Stimulated activated naive CD8-positive, alpha-beta T cell treated with anti-CD3 and anti-CD28 coated beads, Interleukin-15, amount 100 ng/mL, for 72 hours (primary cell): ENCODE measurements at places on chromosomes 1 and 21.

DNA sequence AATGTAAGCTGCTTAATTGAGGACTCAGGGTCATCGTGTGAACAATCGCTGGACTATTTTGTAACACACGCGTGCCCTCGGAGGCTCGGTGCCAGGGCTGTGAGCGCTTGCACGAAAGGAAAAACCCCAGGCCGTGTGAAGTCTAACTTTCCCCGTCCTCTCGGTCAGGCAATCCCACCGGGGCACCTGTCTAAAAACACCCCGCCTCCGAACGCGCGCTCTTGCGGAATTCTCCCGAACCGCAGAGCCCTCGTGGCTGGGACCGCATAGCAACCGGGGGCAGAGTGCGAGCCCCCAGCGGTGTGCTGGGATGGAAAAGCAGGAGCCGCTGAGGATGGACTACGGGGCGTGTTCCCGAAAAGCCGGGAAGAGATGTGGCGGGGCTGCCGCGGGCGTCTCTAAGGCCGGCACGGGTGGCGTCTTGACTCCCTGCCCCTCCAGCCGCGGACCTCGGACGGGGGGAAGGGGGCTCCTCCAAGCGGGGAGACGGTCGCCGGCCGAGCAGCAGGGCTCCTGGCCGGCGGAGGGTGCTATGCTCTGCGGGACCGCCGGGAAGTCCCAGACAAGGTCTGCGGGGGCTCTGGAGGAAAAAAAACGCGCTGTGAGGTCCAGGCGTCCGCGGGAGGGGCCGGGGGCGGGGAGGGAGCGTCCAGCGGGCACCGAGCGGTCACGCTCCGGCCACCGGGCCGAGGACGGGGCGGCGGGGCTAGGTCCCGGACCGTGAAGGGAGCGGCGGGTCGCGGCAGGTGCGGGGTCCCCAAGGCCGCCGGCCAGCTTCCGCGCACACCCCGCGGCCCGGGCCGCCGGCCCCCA lies 936 bp downstream of the ZBTB21 start:
- DNase-seq: peak; percentile 58

DNA sequence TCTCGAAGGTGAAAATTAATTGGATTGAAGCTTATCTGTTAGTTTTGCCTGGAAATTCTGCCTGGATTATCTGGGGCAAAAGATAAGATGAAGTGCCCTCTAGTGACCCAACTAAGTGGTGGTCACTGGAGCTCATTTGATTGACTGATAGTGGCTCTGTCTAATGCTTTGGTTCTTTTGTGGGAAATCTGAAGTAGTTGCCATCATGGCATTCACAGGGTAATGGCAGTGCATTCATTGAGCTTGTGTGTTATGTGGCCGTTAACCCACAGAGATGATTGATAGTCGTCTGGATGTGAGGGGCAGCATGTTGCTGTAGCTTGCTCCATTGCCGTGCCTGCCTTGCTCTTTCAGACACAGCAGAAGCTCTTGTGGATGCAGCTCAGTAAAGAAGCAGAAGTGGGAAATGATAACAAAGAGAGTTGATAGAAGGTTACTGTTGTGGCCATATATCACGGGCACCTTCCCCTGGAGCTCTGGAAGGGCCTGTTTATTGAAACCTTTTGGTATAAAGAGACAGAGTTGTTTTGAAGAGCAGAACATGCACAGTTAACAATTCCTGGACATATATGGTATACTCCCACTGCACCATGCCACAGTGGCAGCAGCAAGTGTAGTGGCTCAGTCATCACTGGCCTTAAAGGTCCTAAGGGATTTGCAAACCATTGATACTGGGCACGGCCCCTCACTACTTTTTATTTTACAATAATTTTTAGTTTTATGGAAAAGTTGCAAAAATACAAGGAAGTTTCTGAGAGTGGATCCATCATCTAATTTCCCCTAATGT lies 42.0 kb downstream of the CXADR start:
- no peak for DNase-seq

DNA sequence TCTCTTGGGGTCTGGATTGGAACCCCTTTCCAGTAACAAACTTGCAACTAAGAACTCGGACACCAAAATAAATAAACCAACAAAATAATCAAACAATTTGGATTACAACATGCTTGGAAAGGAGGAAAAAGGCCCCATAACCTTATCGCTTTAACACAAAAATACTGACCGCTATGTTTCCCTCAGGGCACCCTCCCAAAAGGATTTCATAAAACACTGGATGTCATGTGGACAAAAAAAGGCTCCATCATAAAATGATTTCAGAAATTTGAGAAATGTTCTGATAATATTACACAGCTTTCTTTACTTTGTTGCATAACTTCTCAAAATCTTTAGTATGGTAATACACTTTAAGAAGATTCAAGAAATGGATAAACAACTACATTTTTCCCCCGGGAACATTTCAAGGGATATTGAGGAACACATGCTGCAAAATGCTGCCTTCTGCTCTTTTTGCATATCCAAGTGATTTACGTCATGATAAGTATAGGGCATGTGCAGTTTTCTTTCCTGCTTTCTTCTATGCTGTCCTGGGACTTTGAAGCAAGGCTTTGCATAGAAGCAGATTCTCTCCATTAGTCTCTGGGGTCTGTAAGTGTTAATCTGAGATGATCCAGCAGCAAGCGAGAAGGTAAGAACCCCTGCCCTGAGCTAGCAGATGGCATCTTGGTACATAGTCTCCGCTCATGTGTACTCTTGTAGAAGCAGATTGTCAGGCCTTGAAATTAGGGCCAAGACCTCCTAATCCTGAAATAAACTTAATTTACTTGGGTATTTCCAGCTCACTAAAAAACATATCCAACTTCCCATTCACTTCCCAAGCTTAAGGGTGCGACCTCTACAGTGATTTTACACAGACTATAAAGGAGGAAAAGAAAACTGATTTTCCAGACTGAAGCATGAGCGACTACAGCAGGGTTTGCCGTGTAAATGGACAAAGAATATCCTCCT lies 85.5 kb upstream of the KIAA0040 start:
- no peak for DNase-seq

DNA sequence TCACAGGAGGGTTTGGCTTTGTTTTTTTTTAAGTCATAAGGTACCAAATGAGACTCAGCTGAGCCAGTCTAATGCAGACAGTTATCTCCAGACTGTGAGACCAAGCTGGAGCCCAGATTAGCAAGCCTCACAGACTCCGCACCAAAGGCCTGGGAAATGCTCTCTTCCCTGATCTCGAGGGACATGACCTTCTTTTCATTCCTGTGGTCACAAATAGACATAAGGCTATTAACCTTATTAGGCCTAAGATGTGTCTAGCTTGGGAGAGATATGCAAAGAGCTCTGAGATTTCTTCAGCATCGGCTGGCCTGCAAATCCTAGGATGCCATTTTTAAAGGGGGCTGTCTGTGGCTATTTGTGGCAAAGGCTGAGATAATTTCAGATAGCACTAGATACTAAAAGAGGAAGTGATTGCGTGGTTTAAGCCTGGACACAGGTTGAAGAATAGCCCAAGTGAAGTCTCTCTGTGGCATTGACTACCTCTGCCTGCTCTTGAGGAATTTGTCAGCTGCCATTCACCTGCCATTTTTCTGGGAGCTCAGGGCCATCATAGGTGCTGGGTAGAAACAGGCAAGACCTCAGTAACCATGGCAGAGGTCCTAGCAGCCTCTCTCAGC lies 301.3 kb downstream of the SIPA1L2 start:
- no peak for DNase-seq

DNA sequence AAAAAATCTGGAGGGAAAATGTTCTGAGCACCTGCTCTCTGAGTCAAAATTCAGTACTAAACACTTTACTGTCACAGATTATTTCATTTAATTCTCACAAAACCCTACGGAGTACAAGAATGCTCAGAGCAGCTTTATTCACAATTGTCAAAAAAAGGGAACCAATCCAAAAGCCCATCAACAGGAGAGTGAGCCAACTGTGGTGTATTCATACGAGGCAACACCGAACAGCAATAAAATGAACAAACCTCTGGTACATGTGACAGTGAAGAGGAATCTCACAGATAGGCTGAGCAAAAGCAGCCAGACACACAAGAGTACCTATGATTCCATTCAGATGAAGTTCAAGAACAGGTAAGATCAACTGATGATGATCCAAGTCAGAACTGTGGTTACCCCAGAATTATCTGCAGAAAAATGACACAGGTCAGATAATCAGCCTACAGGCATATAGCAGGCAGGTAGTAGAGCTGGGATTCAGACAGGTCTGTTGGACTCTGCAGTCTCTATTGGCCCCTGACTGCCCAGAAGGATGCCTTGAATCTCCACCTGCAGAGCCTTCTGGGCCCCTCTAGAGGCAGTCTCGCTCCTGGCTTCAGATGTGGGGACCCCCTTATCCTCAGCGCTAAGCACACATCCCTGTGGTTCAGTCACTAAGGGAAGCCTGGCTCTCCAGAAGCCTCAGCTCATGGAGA lies 19.2 kb downstream of the SLC9A1 start:
- peak; percentile 18 for DNase-seq

DNA sequence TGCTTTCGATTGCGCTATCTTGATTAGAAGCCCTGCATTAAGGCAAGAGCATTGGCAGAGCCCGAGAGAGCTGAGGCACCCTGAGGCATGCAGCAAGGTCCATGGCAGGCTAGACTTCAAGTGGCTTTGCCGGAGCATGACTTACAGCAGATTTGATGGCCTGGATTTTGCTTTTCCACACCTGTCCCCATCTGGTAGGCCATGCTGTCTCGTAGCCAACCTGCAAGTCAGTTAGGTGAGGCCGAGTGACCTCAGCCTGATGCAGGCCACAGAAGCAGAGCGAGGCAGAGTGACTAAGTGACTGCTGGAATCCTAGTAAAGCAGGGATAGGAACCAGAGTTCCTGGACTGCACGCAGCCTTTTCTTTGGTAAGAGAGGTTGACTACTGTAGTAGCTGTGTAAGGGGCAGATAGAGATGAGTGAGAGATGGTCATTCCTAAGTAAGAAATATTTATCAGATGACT lies 148.9 kb downstream of the PBX1 start:
- DNase-seq: no peak

DNA sequence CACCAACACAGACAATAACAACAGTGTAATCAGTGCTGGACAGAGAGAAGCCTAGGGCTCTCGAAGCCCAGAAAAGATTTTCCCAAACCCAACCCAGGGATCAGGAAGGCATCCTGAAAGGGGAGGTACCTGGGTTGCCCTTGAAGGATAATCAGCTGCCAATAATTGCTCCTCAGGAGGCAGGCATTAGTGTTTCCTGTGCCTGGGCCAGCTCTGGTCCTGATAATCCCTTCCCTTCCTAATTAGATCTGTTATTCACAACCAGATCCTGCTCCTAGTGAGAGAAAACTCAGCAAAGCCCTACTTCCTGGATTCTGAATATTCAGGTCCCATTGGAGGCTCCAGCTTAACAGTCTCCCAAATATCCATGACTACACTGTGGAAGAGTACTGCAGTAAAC lies 117.4 kb downstream of the DMRTA2 start:
- DNase-seq: no peak

- no peak for DNase-seq
Observed at GRCh38 chr21:45515241-45516061, 26.8 kb downstream of the SLC19A1 start.

DNA sequence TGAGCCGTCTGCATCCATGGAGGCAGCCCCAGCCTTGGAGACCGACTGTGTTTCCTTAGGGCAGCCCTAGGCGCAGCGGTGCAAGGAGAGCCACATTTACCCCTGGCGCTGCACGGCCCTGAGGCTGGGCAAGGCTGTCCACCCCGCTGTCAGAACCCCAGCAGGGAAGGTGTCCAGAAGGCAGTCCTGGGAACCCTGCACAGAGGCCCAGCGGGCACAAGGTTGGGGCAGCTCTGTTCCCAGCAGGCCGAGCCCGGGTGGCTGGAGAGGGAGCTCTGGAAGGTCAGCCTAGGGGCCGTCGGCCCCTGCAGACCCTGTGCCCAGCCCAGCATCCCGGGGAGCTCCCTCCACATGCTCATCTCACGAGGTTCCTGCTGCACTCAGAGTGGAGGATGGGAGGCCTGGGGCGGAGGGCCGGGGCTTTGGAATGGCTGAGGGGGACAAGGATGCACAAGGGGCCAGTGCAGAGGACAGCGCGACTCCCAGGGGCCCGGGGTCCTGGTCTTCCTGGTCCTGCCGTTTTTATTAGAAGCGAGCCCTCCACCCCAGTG lies 19.9 kb upstream of the SAMD11 start:
- no peak for DNase-seq

- no peak for DNase-seq
Observed at GRCh38 chr1:67018574-67018973, 35.4 kb downstream of the SLC35D1 start.

DNA sequence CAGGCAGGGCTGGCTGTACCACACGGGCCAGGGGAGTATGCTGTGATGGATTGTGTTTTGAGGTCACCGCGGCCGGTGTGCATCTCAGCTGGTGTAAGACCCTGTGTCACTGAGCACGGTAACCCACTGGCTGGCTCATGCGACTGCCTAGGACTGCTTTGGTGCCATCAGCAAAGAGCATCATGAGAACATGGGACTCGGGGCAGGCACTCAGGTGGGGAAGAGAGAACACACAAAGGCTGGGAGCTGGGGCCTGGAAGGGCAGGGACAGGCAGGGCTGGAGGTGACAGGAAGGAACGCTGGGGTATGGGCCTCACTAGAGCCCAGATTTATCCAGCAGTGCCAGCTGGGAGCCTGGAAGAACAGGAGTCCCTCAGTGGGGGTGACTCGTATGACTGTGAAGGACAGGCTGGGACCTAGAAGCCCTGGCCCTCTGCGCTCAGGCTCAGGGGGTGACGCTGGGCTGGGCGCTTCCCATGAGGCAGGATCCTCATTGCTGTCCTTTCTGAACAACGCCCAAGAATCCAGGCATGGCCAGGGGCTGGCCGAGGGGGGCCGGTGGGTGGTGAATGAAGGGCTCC lies 210.4 kb upstream of the VAMP3 start:
- no peak for DNase-seq

GRCh38 chr21:37276377-37276776 lies 9.2 kb upstream of the VPS26C start:
- no peak for DNase-seq

GRCh38 chr1:42317308-42317707 lies 17.7 kb downstream of the FOXJ3 start:
- DNase-seq: no peak

- no peak for DNase-seq
Observed at GRCh38 chr1:55369474-55369873, 154.3 kb upstream of the USP24 start.

DNA sequence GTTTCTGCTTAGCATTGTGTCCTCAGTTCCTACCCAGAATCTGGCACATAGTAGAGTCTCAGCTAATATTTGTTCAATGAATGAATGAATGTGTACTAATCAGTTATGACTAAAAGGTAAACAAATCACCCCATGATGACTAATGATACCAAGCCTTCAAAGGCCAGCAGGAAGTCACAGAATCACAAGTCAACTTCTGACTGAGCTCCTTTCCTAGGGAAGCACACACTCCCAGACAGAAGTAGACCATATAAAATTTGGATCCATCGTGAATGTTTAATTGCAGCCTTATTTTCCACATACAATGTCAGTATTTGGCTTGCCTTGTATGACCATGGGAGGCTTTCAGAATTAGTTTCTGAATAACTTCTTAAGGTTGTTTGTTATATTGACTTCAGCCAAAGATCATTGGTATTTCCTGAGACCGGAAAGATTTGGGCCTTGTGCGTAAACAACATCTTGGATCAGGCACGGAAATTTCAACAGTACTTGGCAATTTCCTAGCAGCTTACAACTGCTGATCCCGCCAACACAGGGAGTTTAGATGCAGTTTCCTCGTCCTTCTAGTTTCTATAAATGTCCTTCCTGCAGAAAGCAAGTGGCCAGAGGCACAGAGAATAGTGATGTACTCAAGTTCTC lies 185.9 kb upstream of the ATP1B1 start:
- no peak for DNase-seq
